ENCODE measurements at places on chromosomes 6 and 20. TPM values are rescaled to one million over a fixed set of nuclear protein-coding genes. Genes with fewer than 3 reads are reported as not detected.
A peak's percentile ranks its signal among the peaks of the same experiment; 100 is the strongest.

- no peaks in the 10 kb centered on the region for H3K36me3 ChIP-seq
- no peak overlapping the region for H3K4me3 ChIP-seq
- no peak overlapping the region for H3K27ac ChIP-seq
- DNase-seq: no peak
- H3K4me1 ChIP-seq: peaks cover 27% of the 10 kb centered on the region
Measured at GRCh38 chr6:151121900-151122299, 117.9 kb upstream of the AKAP12 start.

- no peak overlapping the region for H3K27ac ChIP-seq
- H3K27me3 ChIP-seq: no peaks in the 10 kb centered on the region
- no peak overlapping the region for H3K4me3 ChIP-seq
- no peaks in the 10 kb centered on the region for H3K4me1 ChIP-seq
Measured at GRCh38 chr6:121223930-121224329, 110.3 kb downstream of the TBC1D32 start.

GRCh38 chr6:170111816-170112582 lies 178.9 kb downstream of the DLL1 start:
- no peak overlapping the region for H3K27ac ChIP-seq
- no peak for DNase-seq
- no peaks in the 10 kb centered on the region for H3K4me1 ChIP-seq

DNA sequence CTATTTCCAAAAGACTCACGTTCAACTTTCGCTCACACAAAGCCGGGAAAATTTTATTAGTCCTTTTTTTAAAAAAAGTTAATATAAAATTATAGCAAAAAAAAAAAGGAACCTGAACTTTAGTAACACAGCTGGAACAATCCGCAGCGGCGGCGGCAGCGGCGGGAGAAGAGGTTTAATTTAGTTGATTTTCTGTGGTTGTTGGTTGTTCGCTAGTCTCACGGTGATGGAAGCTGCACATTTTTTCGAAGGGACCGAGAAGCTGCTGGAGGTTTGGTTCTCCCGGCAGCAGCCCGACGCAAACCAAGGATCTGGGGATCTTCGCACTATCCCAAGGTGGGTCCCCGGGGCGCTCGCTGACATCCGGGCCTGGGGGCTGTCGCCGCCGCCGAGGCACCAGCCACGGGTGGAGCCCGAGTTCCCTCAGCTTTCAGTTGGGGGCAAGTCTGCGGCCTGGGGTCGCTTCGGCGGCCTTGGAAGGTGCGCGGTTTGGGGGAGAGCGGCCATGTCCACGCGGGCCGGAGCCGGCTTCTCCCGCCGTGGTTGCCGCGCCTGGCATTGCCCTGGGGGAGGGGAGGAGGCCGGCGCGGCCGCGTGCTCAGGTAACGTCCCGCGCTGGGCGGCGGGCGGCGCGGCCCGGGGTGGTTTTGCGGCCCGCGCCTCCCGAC lies 429 bp downstream of the AMD1 start:
- peak overlapping the region; percentile 73 for H3K27ac ChIP-seq
- 0 out of 2 replicates have a peak, but pooled peaks cover 3% of the 10 kb centered on the region for H3K36me3 ChIP-seq
- H3K4me3 ChIP-seq: peak overlapping the region; percentile 90

- peak; percentile 70 for DNase-seq
- no peaks in the 10 kb centered on the region for H3K36me3 ChIP-seq
- H3K27me3 ChIP-seq: no peaks in the 10 kb centered on the region
- peak overlapping the region; percentile 51 for H3K4me3 ChIP-seq
Measured at GRCh38 chr6:26295691-26296555, 69.1 kb upstream of the BTN3A2 start.

GRM1 gene
- total RNA-seq: not detected

GPR6 gene
- total RNA-seq: not detected

ACOT8 gene
- 33.4 TPM for total RNA-seq
